ENCODE measurements at places on chromosomes 5 and 9.

- peak; percentile 44 for DNase-seq
These were observed 35.5 kb downstream of the EFNA5 start for GRCh38 chr5:107634981-107635848.

- no peak for DNase-seq
These were observed 22.2 kb downstream of the SKP2 start for GRCh38 chr5:36174119-36174518.

- DNase-seq = no peak
These were observed 65.2 kb upstream of the SPIN1 start for GRCh38 chr9:88322906-88323566.

- DNase-seq = no peak
These were observed 34.4 kb upstream of the ZNF622 start for GRCh38 chr5:16500024-16500423.

GRCh38 chr5:81226949-81227348 is 6.2 kb upstream of the CKMT2 start:
- no peak for DNase-seq

- DNase-seq = no peak
These were observed 171.0 kb downstream of the OLFM1 start for GRCh38 chr9:135258461-135258860.

DNA sequence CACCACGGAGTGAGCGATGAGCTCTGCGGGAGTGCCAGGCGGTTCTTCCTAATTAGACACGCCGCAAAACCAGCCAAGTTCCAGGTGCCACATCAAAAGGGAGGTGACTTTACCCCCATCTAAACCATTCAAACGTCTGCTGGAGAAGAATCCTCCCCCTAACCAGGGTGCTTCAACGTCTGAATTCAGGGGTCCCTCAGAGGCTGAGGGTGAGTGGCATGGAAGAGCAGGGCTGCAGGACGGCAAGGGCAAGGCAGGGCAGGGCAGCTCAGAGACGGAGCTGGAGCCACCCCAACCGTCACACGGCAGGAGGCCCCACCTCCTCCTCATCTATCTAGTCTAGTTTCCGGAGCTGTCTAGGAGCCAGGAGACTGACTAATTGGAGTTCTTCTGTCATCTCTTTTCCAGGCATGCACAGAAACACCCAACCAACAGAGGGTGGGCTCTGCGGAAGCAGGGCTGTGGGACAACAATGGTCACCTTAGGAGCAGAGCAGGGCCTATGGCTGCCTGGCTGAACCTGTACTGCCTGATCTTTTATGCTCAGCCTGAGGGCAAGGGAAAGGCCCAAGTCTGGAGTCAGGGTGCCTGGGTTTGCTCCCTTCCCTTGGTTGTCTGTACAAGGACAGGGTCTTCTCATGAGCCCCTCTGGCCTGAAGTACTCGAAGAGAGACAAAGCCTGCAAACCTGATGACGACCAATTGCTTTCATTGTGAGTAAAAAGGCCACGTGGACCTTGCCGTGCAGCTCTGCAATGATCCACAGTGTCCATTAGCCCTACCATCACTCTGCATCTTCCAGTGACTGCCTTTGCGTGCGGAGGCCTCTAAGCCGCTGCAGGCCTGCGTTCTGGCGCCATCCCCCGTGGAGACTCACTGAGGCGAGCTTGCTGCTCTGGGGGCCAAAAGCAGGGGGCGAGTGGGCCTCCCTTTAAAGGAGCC is 81.0 kb upstream of the SLC25A51 start:
- no peak for DNase-seq

DNA sequence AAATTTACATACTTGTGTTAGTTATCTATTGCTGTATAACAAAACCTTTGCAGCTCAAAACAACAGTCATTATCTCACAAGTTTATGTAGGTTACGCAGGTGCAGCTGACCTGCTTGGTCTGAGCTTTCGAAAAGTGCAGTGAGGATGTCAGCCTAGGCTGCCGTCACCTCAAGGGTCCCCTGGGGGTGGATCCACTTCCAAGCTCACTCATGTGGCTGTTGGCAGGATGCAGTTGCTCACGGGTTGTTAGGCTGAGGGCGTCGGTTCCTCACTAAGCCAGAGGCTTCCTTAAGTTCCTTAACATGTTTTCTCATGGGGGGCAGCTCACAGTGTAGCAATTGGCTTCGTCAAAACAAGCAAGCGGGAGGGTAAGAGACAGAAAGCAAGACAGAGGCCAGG is 139.8 kb downstream of the DOCK8 start:
- no peak for DNase-seq

- DNase-seq = no peak
These were observed 43.5 kb downstream of the DMAC1 start for GRCh38 chr9:7756088-7756487.

GRCh38 chr9:108468364-108468763 is 387.4 kb downstream of the ACTL7B start:
- no peak for DNase-seq

DNA sequence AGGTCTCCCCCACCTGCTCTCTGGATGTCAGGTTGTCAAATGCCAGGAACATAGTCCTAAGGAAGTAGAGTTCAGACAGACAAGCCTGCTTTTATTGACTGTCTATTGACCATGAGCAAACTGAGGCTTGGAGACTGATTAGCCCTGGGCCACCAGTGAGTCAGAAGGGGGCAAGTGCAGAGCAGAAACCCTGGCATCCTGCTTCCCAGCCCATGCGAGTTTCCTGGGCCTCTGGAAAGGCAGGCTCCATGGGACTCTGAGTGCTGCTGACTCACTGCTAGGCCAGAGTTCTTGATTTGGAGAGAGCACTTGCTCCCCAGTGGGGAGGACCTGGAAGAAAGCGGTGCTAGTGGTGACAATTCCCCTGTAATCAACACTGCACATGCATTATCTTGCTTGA is 2.8 kb upstream of the HBEGF start:
- peak; percentile 21 for DNase-seq

DNA sequence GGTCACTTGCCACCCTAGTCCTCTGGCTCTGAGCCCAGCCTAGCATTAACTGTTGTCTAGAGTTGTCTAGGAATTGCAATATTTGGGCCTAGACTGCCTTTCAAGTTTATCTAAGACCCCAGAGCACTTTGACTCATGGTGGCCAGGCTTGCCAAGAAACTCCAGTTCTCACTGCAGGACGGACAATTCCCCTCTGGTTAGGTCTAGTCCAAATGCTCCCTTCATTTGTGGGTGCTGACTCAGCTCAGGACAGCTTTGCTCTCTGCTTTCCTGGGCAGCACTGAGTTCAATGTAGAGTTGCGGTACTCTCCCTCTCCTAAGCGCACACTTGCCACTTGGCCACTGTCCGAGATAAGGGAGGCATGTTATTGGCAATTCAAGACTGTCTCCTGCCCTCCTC is 619.4 kb downstream of the TLE1 start:
- no peak for DNase-seq

- no peak for DNase-seq
These were observed 563.5 kb downstream of the PRR16 start for GRCh38 chr5:121027636-121028035.

- no peak for DNase-seq
These were observed 28.8 kb downstream of the EPB41L4A start for GRCh38 chr5:112390327-112390726.

DNA sequence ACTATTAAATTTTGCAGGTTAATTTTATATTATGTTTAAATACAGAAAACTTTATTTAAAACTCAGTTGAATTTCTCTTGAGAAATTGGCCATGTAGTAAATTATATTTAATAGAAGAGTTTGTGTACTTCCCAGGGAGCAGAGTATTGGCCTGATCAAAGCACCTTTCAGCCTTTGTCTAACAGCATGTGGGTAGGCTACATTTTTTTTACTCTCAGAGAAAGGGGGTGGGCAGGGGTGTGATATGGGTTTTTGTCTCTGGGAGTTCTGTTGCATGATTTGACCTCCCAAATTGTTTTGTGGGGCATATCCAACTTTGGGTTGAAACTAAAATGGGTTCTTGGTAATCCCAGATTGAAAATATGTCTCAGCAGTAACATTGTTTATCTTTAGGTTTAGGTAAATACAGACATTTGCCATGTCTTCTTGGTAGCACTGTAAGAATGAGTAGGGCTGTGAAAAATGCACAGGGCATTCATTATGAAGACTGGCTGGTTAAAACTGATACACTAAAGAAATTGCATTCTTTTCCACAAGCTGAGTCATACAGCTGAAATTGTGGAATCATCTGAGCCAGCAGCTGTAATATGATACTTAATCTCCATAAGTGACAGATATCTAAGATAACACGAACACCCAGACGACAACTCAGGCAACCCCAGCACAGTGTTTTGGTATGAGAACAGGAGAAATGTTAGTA is 75.4 kb upstream of the CDKN2B start:
- DNase-seq = peak; percentile 72

GRCh38 chr9:117434566-117434965 is 19.7 kb upstream of the ASTN2 start:
- no peak for DNase-seq

DNA sequence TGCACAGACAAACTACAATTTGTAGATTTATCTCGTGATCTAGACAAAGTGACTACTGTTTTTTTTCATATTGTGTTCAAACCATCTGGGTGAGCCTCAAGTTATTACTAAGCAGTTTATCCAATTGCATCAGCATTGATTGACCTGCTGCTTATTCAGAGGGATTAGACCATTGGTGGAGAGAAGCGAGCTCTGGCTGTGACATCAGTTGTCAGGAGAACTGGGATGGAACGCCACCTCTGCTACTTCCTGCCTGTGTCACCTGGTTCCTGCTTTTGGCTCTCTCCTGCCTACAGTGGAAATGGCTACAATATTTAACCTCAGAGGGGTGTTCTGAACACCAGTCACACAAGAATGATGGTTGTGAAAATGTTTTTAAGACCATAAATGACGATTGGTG is 12.1 kb downstream of the NR4A3 start:
- DNase-seq = no peak

GRCh38 chr5:173498739-173499470 is 117.5 kb downstream of the BOD1 start:
- DNase-seq = no peak

GRCh38 chr9:120878188-120879130 is 1.5 kb upstream of the PHF19 start:
- DNase-seq = no peak

- DNase-seq = no peak
These were observed 52.2 kb downstream of the ABHD17B start for GRCh38 chr9:71858812-71859211.

- no peak for DNase-seq
These were observed 4.5 kb downstream of the GEMIN5 start for GRCh38 chr5:154933537-154933936.

- no peak for DNase-seq
These were observed 63.2 kb upstream of the ZSWIM6 start for GRCh38 chr5:61268871-61269270.

GRCh38 chr5:133336121-133336968 is 276.0 kb downstream of the FSTL4 start:
- no peak for DNase-seq

- DNase-seq = peak; percentile 44
These were observed 17.5 kb downstream of the WHRN start for GRCh38 chr9:114487607-114488300.

DNA sequence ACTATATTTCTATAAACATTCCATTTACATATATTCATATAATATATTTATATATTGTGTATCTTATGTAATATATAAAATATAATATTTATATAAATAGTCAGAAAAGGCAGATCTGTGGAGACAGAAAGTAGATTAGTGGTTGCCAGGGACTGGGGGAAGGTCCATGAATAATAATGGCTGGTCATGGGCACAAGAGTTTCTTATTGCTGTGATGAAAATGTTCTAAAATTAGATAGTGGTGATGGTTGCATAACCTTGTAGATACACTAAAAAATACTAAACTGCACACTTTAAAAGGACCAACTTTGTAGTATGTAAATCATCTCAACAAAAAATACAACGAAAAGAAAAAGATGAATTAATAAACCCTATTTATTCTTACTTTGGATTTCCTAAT is 47.3 kb downstream of the NUP155 start:
- DNase-seq = no peak

GRCh38 chr9:618478-618877 is 223.0 kb upstream of the DMRT1 start:
- DNase-seq = peak; percentile 90

DNA sequence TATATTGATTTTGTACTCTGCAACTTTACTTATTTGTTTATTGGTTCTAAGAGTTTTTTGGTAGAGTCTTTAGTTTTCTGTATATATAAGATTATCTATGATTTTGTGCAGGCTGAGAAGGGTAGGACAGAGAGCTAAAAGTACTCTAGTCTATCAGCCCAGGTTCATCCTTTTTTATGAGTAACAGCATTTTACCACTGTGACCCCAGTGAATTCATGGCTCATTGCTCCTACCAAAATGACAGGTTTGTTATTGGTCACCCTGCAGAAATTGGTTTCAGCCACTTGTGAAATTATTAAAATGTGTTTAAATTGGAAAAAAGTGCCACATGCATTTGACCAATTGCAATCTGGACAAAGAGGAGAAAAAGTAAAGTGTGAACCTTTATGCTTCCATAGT is 421.4 kb upstream of the DAB2 start:
- no peak for DNase-seq

DNA sequence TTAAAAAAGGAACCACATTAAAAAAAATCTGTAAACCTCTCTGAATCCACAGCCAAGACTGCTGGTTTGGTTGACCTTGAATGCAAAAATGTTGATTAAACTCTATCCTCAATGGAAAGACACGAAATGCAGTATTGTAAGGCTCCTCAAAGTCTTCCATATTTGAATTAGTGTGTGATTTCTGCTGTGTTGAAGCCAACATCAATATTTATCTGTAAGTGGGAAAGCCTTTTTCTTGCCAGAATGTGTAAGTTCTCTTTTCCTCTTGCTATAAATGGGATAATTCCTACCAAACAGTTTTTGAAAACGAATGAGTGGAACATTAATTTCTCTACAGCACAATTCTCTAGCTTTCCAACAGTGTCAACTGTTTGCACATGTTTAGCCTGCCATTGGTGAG is 422.1 kb upstream of the TNC start:
- DNase-seq = no peak

DNA sequence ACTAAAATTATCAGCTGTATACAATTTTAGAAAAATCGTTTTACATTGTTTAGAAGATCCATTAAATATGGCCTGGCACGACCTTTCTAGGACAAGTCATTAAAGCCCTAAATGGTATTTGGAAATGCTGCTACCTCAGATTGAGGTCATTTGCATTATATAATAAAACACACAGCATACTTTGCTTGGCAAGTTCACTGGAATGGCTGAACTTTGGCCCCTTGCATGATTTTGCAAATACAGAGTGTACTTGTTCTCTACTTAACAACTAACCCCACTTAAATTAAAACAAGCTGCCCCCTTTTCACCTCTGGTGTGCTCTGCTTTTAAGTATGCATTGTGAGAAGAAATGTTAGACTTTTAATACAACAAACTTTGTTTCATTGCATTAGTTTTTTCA is 860.1 kb downstream of the PTPRD start:
- no peak for DNase-seq

DNA sequence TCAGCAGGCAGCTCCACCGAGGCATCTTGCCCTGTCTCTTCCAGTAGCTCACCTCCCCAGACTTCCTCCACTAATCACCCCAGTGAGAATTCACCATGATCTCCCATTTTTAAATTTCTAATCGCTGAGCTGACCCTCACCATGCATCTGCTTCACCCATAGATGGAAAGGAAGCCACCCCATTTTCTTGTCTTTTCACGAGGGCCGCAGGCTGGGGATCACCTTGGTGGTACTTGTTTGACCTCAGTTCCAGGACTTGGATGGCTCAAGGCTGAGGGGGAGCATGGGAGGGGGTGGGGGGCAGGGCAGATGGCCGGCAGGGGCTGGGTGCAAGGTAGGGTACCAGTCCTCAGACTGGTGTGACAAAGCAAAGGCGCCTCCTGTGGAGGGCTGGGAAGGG is 3.6 kb downstream of the PROP1 start:
- no peak for DNase-seq

Measured in stromal cell of bone marrow (primary cell).